Pancreas (tissue), 10 donors: ENCODE measurements at places on chromosomes 2 and 18. TPM values are rescaled to one million over a fixed set of nuclear protein-coding genes. Genes with fewer than 3 reads are reported as not detected.

DNA sequence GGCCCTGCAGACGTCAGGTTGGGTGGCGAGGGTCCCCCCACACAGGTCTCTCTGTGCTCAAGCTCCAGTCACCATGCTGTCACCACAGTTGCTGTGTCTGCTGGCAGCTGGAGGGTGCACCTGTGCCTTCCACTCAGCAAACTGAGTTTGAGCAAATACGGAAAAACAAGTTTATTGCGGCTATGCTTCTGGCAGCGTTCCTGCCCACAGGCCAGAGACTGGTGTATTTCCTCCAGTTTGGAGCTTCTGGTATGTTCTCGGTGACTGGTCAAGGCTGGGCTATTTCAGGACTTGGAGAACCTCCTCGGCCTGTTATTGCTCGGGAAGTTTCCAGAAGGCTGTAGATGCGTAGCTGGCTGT, 132.6 kb downstream of the SEPTIN10 start:
- peak; percentile 51 for DNase-seq
- H3K36me3 ChIP-seq: no peaks in the 10 kb centered on the region
- peak overlapping the region; percentile 31 for H3K27ac ChIP-seq
- no peak overlapping the region for H3K4me3 ChIP-seq

- no peak overlapping the region for H3K4me3 ChIP-seq
- no peaks in the 10 kb centered on the region for H3K36me3 ChIP-seq
- peaks cover 6% of the 10 kb centered on the region for H3K4me1 ChIP-seq
- DNase-seq: no peak
- H3K27ac ChIP-seq: no peak overlapping the region
- no peaks in the 10 kb centered on the region for H3K27me3 ChIP-seq
Measured at GRCh38 chr2:100317634-100318033, 4.7 kb downstream of the LONRF2 start.

GRCh38 chr2:188381614-188382013, 89.9 kb downstream of the GULP1 start:
- no peaks in the 10 kb centered on the region for H3K36me3 ChIP-seq
- no peak overlapping the region for H3K4me3 ChIP-seq
- no peaks in the 10 kb centered on the region for H3K27me3 ChIP-seq
- peaks cover 16% of the 10 kb centered on the region for H3K4me1 ChIP-seq
- no peak for DNase-seq
- no peak overlapping the region for H3K27ac ChIP-seq

The SNED1 gene
- total RNA-seq: 9.7 TPM

GRCh38 chr18:5239447-5239846, 42.4 kb upstream of the AKAIN1 start:
- DNase-seq: no peak
- peaks cover 23% of the 10 kb centered on the region for H3K4me1 ChIP-seq
- no peak overlapping the region for H3K27ac ChIP-seq
- no peaks in the 10 kb centered on the region for H3K27me3 ChIP-seq
- H3K36me3 ChIP-seq: no peaks in the 10 kb centered on the region

- no peaks in the 10 kb centered on the region for H3K36me3 ChIP-seq
- H3K4me3 ChIP-seq: no peak overlapping the region
- no peak overlapping the region for H3K27ac ChIP-seq
Measured at GRCh38 chr2:63334910-63335309, 253.4 kb downstream of the WDPCP start.

The L3MBTL4 gene
- 6.1 TPM for total RNA-seq

The ELOA2 gene
- not detected for total RNA-seq

The GNAL gene
- total RNA-seq: 1.8 TPM

DNA sequence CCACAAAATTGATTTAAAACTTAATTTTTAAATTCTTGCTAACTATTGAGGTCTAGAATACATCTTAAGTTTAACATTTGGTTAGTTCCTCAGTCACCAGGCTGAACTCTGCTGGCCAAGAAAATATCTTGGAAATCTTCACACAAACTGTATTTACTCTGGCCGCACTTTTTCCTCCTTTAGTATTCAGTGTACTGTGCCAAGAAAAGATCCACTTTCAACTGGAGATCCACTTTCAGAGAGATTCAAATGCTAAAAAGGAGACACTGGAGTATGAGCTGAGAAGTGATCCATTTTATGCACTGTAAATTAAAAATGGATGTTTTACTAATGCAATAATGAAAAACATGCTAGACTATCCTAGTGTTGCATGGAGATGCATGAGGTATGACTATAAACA, 98.1 kb downstream of the ANTXR1 start:
- H3K27me3 ChIP-seq: no peaks in the 10 kb centered on the region
- H3K4me3 ChIP-seq: no peak overlapping the region
- no peak overlapping the region for H3K27ac ChIP-seq
- DNase-seq: no peak

DNA sequence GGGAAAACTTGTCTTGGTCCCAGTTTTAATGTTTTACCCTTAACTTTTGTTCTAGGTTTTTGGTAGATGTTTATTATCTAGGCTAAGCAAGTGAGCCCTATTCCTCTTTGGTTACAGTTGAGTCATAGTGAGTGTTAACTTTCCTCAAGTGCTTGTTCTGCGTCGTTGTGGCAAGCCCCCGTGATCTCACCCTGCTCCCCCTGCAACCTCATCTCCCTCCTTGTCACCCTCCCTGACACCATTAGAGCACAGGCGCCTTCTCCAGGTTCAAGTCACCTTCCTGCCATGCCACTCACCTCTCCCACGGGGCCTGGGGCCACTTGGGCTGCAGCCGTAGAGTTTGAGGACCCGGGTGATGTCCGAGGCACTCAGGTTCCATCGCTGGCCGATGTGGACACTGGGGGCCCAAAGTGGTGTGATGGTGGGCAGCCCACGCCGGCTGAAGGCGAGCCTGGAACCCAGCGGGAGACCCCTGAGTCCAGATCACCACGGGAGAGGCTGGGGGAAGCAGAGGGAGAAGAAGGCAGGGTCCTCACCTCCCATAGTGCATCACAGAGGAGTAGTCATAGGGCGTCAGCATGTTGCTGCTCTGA, 8.7 kb downstream of the ASTL start:
- no peak overlapping the region for H3K27ac ChIP-seq
- no peak for DNase-seq
- no peaks in the 10 kb centered on the region for H3K4me1 ChIP-seq
- H3K36me3 ChIP-seq: no peaks in the 10 kb centered on the region
- no peak overlapping the region for H3K4me3 ChIP-seq

GRCh38 chr18:75132931-75133525, 75.9 kb downstream of the PTGR3 start:
- no peak overlapping the region for H3K4me3 ChIP-seq

The RBMS1 gene
- total RNA-seq: 14.9 TPM

DNA sequence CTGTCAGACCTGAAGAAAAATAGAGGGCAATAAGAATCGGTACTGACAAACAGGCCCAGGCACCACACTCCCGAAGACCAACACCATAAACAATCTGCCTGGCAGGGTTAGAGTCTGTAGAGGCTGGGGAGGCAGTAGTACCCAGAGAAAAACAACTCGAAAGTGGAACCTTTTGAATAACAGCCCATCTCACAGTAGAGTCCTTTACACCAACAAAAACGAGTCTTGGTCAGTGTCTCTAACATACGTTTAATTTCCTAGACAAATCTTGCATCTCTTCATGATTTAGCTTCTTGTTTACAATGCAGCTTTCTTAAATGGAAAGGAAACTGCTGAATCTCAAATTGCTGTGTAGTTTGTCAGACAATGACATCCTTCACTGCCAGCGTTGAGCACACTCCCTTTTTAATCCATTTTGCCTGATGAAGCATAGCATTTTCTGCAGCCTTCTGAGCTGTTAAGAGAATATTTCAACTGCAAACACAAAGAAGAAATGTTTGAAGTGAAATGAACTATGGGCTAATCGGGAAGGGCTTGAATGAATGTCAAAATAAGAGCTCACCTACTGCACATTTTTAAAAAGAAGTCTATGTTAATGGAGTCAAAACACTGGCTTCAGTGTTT, 73.1 kb upstream of the DSG1 start:
- peak overlapping the region; percentile 59 for H3K27ac ChIP-seq
- peaks cover 39% of the 10 kb centered on the region for H3K4me1 ChIP-seq
- H3K36me3 ChIP-seq: no peaks in the 10 kb centered on the region
- H3K27me3 ChIP-seq: no peaks in the 10 kb centered on the region
- no peak overlapping the region for H3K4me3 ChIP-seq

DNA sequence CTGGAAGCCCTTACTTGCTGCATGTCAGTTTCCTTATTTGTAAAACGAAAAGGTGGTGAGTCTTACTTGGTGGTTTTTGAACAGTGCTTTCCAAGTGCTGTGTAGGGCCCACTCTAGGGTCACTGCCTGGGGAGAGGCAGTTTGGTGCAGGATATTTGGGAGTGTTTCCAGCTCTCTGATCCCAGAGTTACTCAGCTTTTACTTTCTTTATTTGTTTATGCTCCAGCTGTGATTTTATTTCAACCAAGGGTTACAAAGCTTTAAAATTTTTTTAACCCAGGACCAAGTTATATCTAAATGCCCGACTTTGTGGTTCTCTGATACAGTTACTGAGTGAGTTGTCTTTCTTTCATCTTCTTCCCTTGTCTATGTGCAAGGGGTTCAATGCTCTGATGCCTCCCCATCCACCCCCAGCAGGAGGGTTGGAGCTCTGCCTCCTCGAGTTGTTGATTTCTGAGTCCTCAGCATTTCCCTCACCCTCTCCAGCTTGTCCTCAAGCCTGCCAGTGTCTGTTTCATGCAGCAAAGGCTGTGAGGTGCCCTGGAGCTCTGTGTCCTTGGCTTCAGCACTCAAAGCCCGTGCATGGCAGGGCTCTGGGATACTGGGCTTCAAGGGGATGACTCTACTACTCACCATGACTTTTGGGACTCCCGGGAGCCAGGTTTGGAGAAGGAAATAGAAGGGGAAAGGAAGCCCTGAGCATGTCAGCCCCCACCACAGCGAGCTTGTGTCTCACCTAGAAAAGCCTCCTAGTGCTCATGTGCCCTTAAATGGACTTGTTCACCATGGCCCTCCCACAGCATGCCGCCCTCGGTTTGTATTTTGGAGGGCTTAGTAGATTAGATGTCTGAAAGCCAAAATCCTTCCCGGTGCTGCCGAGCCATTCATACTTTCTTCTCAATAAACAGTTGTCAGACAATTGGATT, 236.8 kb downstream of the SETBP1 start:
- H3K27me3 ChIP-seq: no peaks in the 10 kb centered on the region
- peak overlapping the region; percentile 70 for H3K27ac ChIP-seq
- H3K4me1 ChIP-seq: peaks cover 31% of the 10 kb centered on the region
- no peaks in the 10 kb centered on the region for H3K36me3 ChIP-seq

DNA sequence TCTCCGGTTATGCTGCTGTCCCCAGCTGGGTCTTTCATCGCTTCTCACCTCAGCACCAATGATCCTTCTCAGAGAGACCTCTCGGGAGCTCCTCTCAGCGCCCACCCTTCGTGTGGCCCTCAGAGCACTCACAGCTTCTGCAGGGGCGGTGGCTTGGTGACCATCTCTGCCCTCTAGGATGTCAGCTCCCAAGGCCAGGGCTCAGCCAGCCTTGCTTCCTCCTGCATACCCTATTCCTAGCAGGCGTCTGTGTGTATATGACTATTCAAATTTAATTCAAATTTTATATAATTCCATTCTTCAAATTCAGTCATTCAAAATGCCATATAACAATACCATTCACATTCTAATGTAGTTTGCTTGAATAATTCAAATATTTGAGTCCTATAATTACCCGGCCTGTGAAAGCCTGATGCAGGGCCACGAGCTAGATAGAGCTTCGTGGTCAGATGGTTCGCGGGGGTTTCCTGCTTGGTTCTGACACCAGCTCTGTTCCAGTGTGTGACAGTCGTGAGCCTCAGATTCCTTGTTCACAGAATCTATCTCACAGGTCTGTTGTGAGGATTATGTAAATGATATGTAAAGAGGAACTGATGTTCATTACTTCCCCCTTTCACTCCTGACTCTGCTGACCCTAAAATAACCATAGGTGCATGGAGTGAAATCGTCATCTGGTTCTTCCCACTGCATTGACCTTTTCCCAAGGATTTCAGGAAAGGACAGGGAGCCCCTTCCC, 94.0 kb upstream of the CNGA3 start:
- no peaks in the 10 kb centered on the region for H3K36me3 ChIP-seq
- DNase-seq: no peak
- H3K4me1 ChIP-seq: no peaks in the 10 kb centered on the region
- H3K4me3 ChIP-seq: no peak overlapping the region

The DSG1 gene
- total RNA-seq: not detected

DNA sequence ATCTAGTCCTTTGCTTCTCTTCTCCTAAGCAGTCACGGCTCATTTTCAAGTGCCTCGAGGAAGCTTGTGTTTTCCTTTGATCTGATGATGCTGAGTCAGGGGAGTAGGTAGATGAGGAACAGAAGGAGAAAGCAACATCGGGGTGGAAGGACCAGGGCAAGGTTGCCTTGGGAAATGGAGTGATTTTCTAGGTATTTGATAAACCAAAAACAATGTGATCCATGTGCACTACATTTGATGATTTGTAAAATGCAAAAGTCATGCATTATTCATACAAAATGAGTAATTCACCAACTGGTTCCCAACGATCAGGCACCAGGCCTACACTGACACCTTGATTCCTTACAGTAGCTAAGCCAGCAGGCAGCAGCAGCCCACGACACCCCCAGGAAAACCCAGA, 205.3 kb downstream of the ANAPC1 start:
- DNase-seq: no peak
- no peaks in the 10 kb centered on the region for H3K27me3 ChIP-seq

GRCh38 chr18:58227361-58227930, 183.4 kb downstream of the NEDD4L start:
- H3K27ac ChIP-seq: peak overlapping the region; percentile 31
- H3K4me3 ChIP-seq: no peak overlapping the region
- H3K36me3 ChIP-seq: no peaks in the 10 kb centered on the region
- peaks cover 66% of the 10 kb centered on the region for H3K4me1 ChIP-seq
- DNase-seq: no peak
- no peaks in the 10 kb centered on the region for H3K27me3 ChIP-seq

GRCh38 chr2:29255004-29255403, 139.8 kb downstream of the CLIP4 start:
- DNase-seq: no peak
- H3K27ac ChIP-seq: no peak overlapping the region
- H3K4me3 ChIP-seq: no peak overlapping the region
- H3K36me3 ChIP-seq: no peaks in the 10 kb centered on the region

DNA sequence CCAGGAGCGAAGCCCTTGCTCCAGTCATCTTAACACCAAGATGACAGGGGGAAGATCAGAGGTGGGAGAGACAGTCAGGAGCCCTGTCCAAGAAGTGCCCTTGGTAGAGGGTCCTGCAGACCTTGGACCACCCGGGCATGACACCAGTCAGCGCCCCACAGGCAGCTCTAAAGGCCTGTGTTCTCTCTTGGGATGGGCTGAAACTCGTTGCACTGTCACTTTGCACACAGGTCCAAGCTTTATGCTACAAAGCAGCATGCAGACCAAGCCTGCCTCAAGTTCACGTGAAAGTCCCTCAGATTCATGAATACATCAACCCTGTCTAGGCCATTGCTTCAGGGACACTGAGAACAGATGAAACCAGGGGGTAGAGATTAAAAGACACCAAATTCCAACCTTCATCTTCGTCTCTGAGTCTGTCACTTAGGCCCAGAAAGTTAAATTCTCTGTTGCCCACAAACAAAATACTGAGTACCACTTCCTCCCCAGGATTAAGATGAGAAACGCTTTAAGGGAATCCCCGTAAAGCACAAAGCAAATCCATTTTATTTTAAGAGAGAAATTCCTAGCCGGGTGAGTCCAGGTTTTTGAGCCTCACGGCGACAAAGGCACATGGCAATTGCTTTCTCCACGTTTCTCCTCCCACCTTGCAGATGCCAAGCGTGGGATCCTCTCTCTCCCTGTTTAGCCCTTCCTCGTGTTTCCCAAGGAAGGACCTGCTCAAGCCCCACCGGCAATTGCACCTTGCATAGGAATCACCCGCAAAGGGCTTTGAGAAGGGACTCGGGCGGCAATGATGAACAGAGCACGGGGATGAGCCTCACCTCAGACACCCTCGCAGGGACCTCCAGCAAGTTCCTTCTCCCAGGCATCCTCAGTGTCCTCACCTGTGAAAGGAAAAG, 75.0 kb upstream of the ID2 start:
- DNase-seq: no peak
- no peaks in the 10 kb centered on the region for H3K4me1 ChIP-seq
- no peaks in the 10 kb centered on the region for H3K36me3 ChIP-seq
- H3K27ac ChIP-seq: no peak overlapping the region
